ENCODE measurements at places on chromosomes 2 and 18. TPM values are rescaled to one million over a fixed set of nuclear protein-coding genes. Genes with fewer than 3 reads are reported as not detected.

The TBR1 gene
- total RNA-seq, result not detected

The ERBB4 gene
- total RNA-seq, result 152 TPM

The ALLC gene
- not detected for total RNA-seq

The CYP1B1 gene
- total RNA-seq, result 79.2 TPM

The AGXT gene
- 0.09 TPM for total RNA-seq

The ST8SIA3 gene
- total RNA-seq, result not detected

The CHRNG gene
- total RNA-seq, result not detected

The DNAJC27 gene
- total RNA-seq, result 11.4 TPM

The SLC16A14 gene
- total RNA-seq, result 6.6 TPM

Measured in kidney (tissue), 22 donors.